ENCODE measurements at places on chromosomes 16 and 17.

DNA sequence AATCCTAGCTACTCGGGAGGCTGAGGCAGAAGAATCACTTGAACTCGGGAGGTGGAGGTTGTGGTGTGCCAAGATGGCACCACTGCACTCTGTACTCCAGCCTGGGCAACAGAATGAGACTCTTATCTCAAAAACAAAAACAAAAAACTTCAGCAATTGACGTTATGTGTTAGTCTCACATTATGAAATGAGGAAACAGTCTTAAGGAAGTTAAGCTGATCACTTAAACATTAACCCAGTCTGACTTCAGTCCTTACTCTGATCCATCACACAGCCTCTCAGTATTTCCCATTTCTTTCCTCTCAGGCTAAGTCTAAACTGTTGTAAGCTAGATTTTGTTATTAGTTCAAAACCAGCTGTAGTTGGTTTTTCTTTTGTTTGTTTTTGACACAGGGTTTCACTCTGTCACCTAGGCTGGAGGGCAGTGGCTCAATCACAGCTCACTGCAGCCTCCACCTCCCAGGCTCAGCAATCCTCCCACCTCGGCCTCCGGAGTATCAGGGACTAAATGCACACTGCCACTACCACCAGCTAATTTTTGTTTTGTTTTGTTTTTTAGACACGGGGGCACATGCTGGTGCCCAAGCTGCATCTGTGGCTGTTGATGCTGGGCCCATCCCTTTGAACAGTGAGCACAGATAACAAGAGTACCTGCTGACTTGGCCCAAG, 6.3 kb downstream of the JPT1 start:
- DNase-seq, result no peak

DNA sequence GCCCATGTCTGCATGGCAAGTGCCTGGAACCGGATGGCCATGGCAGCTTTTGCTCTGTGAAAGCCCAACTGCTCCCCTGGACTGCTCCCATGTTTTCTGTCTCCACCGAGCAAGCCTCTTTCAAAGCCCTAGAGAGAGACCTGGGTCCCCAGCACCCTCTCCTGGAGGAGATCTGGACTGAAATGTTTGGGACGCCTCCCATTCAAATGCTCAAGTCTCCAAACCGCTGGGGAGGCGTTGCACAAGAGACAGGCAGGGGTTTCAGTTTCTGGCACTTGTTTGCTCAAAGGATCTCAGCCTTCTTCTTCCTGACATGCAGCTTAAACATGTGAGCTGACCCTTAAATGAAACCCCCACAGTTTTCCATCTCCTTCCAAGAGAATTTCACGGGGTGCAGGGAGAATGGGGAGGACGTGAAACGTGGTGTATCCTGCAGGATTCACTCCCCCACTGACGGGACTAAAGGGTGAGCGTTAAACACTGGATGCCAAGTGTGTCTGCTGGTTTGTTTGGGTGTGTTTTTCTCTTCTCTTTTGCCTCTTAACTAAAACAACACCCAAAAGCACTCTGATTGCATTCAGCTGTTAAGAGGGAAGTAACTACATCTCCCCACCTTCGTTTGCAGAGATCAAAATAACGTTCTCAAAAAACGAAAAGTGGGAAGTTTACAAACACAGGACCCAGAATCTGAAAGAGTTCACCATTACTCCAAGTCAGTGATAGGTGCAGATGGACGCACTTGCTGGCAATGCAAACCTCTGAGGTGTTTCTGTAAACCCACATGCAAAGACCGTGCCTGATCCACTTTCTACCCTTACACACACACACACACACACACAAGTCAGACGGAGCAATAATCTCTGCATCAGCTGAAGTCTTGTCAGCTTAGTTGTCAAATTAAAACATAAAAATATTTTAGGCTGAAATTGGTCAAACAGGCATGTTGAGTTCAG, 256.9 kb downstream of the C16orf95 start:
- no peak for DNase-seq

DNA sequence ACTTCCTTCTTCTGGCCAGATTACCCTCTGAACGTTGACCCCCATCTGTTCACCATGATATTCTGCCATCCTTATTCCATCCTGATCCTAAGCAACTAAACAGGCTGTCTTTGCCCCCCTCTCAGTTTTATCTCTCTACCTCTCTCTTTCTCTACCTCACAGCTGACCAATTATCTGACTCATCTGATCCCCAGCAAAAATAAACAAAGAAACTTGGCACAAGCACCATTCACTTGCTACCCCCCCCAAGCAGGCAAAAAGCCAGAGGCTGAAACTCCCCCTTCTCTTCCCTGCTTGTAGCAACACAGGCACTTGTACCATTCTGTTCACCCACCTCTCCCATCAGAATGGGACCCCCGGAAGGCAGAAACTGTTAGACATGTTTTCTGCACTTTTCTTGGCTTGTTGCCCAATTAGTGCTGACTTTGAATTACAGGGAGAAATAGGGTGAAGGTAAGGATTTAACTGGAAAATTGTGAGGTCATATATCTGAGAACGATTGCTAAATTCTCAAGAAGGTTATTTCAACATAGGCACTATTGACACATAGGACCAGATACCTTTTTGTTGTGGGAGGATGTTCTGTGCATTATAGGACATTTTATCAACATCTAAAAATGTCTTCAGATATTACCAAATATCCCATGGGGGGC, 163.2 kb downstream of the TOX3 start:
- no peak for DNase-seq

GRCh38 chr16:28984619-28985135, at the start of gene LAT:
TSS of gene LAT (plus strand) at chr16:28985052. CDS start at chr16:28985418, 366 bp downstream.
- DNase-seq, result peak; percentile 61

DNA sequence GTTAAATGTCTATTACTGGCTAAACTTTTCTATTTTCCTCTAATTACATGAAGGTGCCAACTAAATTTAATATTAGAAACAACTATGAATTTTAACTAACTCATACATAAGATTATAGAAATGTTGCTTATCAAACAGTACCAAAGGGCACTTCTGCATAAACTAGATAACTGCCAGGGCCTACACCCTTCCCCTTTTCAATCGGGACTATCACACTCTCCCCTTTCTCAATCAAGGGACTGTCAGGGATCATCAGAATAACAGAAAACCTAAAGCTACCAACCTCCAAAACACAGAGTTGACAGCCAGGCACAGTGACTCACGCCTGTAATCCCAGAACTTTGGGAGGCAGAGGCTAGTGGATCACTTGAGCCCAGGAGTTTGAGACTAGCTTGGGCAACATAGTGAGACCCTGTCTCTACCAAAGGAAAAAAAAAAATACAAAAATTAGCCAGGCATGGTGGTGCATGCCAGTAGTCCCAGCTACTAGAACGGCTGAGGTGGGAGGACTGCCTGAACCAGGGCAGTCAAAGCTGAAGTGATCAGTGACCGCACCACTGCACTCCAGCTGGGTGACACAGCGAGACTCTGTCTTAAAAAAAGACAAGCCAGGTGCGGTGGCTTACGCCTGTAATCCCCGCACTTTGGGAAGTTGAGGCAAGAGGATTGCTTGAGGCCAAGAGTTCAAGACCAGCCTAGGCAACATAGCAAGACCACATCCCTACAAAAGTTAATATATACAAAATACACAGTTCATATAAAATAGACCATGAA, 3.2 kb upstream of the PHLPP2 start:
- no peak for DNase-seq

- DNase-seq, result no peak
These were observed 51.9 kb downstream of the ZZEF1 start for GRCh38 chr17:4090898-4091297.

DNA sequence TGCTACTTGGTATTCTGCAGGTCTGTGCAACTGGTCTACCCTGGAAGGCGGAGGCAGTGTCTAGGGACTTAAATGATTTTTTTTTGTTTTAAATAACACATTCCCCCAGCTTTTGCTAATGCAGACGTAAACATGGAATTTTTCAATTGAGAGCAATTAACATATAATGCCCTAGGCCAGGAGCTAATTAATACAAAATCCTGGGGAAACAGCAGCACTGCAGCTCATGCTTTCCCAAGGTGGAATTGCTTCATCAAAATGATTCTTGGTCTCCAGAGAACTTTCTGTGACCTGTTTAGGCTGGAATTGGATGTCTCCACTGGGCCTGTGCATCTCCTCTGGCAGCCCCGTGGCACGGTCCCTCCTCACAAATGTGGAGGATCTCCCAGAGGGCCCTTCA, 50.6 kb downstream of the SHISA9 start:
- no peak for DNase-seq

Measured in activated CD4-positive, CD25-positive, alpha-beta regulatory T cell treated with anti-CD3 and anti-CD28 coated beads, Interleukin-2, amount 50 U/mL, for 16 hours (primary cell).